ENCODE measurements at places on chromosomes 2 and 18.
A peak's percentile ranks its signal among the peaks of the same experiment; 100 is the strongest.

- H3K27ac ChIP-seq = peak overlapping the region; percentile 98
- no peaks in the 10 kb centered on the region for H3K27me3 ChIP-seq
- peaks cover 63% of the 10 kb centered on the region for H3K36me3 ChIP-seq
Measured at GRCh38 chr18:76428396-76429261, 66.4 kb downstream of the ZNF516 start.

GRCh38 chr2:82665691-82666090, 1793.4 kb downstream of the SUCLG1 start:
- no peak overlapping the region for H3K4me3 ChIP-seq
- no peaks in the 10 kb centered on the region for H3K4me1 ChIP-seq
- DNase-seq = no peak
- H3K27me3 ChIP-seq = no peaks in the 10 kb centered on the region
- no peaks in the 10 kb centered on the region for H3K36me3 ChIP-seq

- no peak for DNase-seq
- H3K27me3 ChIP-seq = no peaks in the 10 kb centered on the region
- peaks cover 8% of the 10 kb centered on the region for H3K4me1 ChIP-seq
- H3K4me3 ChIP-seq = no peak overlapping the region
- H3K27ac ChIP-seq = no peak overlapping the region
Measured at GRCh38 chr2:179437430-179437829, 172.8 kb upstream of the SESTD1 start.

GRCh38 chr2:2238726-2239269, 92.3 kb downstream of the MYT1L start:
- no peak for DNase-seq
- H3K4me1 ChIP-seq = no peaks in the 10 kb centered on the region
- no peak overlapping the region for H3K27ac ChIP-seq
- H3K27me3 ChIP-seq = peaks cover 25% of the 10 kb centered on the region
- H3K36me3 ChIP-seq = no peaks in the 10 kb centered on the region
- H3K4me3 ChIP-seq = no peak overlapping the region

DNA sequence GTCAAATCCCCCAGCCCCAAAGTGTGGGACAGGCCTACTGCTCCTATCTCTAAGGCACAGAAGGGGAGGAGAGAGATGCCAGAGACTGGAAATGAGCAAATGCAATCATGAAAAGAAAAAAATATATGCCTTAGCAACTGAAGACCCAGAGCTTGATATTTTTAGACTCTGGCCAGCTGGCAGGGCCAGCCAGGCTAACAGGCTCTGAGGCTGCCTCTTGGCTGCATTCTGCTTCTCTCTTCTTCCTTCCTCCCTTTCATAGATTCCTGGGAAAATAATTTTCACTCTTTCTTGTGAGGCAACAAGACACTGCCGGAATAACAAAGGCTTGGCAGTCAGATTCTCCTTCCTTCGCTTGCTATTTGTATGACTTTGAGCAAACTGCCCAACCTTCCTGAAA, 209.1 kb downstream of the RAD51AP2 start:
- H3K4me3 ChIP-seq = no peak overlapping the region
- no peaks in the 10 kb centered on the region for H3K36me3 ChIP-seq
- no peak overlapping the region for H3K27ac ChIP-seq
- H3K27me3 ChIP-seq = no peaks in the 10 kb centered on the region
- peaks cover 12% of the 10 kb centered on the region for H3K4me1 ChIP-seq

- H3K36me3 ChIP-seq = no peaks in the 10 kb centered on the region
- H3K27ac ChIP-seq = peak overlapping the region; percentile 29
- DNase-seq = no peak
- no peak overlapping the region for H3K4me3 ChIP-seq
- H3K4me1 ChIP-seq = peaks cover 13% of the 10 kb centered on the region
- H3K27me3 ChIP-seq = no peaks in the 10 kb centered on the region
Measured at GRCh38 chr2:195408196-195408595, 248.8 kb upstream of the SLC39A10 start.

GRCh38 chr2:48347712-48348111, 182.2 kb upstream of the STON1 start:
- H3K4me1 ChIP-seq = no peaks in the 10 kb centered on the region
- H3K4me3 ChIP-seq = no peak overlapping the region
- H3K27me3 ChIP-seq = peaks cover 2% of the 10 kb centered on the region
- H3K36me3 ChIP-seq = peaks cover 70% of the 10 kb centered on the region
- DNase-seq = no peak

- no peaks in the 10 kb centered on the region for H3K4me1 ChIP-seq
- no peaks in the 10 kb centered on the region for H3K27me3 ChIP-seq
- no peaks in the 10 kb centered on the region for H3K36me3 ChIP-seq
- H3K27ac ChIP-seq = no peak overlapping the region
Measured at GRCh38 chr18:31303771-31304170, 14.2 kb upstream of the DSG1 start.

DNA sequence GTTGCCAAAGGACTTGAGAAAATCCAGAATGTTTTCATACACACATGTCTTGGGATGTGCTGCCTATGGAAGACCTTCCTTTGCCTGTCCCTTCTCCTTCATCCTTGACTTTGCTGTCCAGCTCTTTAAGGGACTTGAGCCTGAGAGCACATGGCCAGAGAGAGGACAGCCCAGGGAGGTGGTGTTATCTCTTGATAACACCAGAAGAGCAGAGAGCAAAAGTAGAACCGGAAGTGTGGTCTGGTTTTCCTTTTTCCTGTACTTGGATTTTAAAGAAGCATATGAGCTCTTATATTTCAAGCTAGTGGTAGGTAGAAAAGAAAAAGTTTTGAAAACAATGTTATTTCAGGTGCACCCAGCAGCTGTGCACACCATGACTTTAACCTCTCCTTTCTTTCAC, 94.1 kb upstream of the ZNF532 start:
- peaks cover 54% of the 10 kb centered on the region for H3K27me3 ChIP-seq
- no peaks in the 10 kb centered on the region for H3K36me3 ChIP-seq
- peaks cover 23% of the 10 kb centered on the region for H3K4me1 ChIP-seq
- no peak for DNase-seq
- H3K4me3 ChIP-seq = no peak overlapping the region
- no peak overlapping the region for H3K27ac ChIP-seq

- peak overlapping the region; percentile 54 for H3K27ac ChIP-seq
- no peak for DNase-seq
- H3K36me3 ChIP-seq = no peaks in the 10 kb centered on the region
- peak overlapping the region; percentile 72 for H3K4me3 ChIP-seq
Measured at GRCh38 chr18:76588601-76589226, 93.7 kb upstream of the ZNF516 start.

- DNase-seq = no peak
- H3K27me3 ChIP-seq = peaks cover 3% of the 10 kb centered on the region
- no peaks in the 10 kb centered on the region for H3K36me3 ChIP-seq
- no peak overlapping the region for H3K27ac ChIP-seq
Measured at GRCh38 chr18:34624551-34624950, 85.5 kb upstream of the DTNA start.

DNA sequence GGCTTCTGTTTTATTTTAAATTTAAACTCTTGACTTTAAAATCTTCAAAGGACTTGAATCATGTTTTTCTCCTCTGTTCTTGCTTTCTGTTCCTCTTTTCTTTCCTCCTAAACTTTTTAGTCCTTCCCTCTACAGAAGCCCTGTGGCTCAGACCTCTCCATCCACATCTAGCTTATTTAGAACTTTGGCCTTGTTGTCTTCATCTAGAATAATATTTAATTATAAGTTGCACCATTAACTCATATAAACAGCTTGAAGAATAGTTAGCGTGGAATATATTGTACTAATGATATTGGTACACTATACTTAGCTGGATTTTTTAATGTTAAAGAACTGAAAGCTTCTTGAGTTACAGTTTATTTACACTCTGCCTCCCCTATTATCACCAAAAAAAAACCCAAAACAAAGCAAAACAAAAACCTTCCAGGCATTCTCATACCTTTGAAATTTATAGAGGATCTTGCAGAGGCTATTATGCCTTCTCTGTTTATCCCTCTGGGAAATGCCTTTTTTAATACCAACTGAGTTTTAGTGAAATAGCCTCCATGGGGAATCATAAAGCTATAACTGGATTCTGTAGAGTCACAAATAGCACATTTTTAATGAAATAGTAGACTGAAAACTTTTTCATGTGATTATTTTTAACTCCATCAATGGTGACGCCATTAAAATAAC, 9.2 kb upstream of the CCDC141 start:
- H3K4me1 ChIP-seq = peaks cover 22% of the 10 kb centered on the region
- H3K4me3 ChIP-seq = no peak overlapping the region
- H3K36me3 ChIP-seq = no peaks in the 10 kb centered on the region
- DNase-seq = no peak

DNA sequence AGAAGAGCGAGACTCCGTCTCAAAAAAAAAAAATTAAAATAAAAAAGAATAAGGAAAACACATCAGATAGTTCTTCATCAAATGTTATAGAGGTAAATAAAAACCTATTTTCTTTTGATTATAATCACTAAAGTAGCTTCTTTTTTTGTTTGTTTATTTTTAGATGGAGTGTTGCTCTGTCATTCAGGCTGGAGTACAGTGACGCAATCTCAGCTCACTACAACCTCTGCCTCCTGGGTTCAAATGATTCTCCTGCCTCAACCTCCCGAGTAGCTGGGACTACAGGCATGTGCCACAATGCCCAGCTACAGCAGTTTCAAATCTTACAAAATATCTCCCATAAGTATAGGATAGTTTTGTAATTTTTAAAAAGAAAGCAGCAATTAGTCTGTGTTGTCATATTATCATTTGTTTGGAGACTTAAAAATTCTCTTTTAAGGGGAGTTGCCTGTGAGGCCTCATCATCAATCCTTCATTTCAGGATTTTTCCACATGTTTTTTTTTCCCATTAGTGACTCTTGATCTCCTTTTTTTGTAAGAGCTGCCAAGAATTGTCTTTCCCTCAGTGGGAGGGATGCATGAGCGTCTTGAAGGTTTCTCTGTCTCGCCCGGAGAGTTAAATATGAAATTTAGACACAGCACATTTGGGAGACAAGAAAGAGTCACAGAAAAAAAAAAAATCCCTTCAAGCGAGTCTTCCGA, 275.9 kb downstream of the CDCA7 start:
- H3K27ac ChIP-seq = peak overlapping the region; percentile 98
- peaks cover 51% of the 10 kb centered on the region for H3K4me1 ChIP-seq
- H3K36me3 ChIP-seq = peaks cover 23% of the 10 kb centered on the region
- DNase-seq = no peak

GRCh38 chr2:58089081-58089480, 42.5 kb downstream of the VRK2 start:
- peaks cover 37% of the 10 kb centered on the region for H3K36me3 ChIP-seq
- no peak overlapping the region for H3K4me3 ChIP-seq
- no peaks in the 10 kb centered on the region for H3K4me1 ChIP-seq
- H3K27me3 ChIP-seq = no peaks in the 10 kb centered on the region
- no peak overlapping the region for H3K27ac ChIP-seq

DNA sequence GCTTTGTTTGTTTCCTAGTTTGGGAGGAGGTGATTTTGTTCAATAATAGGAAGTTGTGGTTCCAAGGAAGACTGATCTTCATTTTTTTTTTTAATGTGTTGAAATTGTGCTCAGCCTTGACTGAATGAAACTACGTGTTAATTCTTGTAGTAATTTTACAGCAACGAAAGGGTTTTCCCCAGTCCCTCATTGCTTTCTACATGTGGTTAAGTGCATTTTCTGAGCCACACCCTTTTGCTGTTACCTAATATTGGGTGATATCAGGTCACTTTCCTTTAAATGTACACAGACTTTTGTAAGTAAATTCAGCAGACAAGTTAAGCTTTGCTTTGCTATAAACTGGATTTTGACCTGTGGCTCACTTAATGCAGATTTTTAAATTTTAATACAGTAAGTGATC, 73.6 kb downstream of the OTX1 start:
- H3K4me1 ChIP-seq = no peaks in the 10 kb centered on the region
- H3K36me3 ChIP-seq = no peaks in the 10 kb centered on the region
- no peak overlapping the region for H3K4me3 ChIP-seq
- peaks cover 7% of the 10 kb centered on the region for H3K27me3 ChIP-seq
- no peak for DNase-seq
- H3K27ac ChIP-seq = no peak overlapping the region

DNA sequence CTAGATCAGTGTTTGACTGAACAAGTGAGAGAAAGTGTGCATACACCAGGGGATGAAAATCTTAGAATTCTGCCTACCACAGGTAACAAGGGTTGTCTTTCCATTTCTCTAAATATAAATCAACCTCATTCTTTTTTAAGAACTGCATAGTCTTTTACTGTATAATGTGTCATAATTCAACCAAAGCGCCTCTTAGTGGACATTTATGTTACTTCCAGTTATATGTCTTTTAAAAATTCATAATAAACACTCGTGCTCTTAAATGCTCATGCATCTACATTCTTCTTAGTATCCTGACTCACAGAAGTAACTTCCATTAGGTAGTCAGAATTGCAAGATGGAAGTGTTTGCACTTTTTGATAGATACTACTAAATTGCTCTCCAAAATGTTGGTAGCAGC, 76.2 kb downstream of the CHRNA1 start:
- peaks cover 28% of the 10 kb centered on the region for H3K27me3 ChIP-seq
- no peak overlapping the region for H3K27ac ChIP-seq
- no peak for DNase-seq

DNA sequence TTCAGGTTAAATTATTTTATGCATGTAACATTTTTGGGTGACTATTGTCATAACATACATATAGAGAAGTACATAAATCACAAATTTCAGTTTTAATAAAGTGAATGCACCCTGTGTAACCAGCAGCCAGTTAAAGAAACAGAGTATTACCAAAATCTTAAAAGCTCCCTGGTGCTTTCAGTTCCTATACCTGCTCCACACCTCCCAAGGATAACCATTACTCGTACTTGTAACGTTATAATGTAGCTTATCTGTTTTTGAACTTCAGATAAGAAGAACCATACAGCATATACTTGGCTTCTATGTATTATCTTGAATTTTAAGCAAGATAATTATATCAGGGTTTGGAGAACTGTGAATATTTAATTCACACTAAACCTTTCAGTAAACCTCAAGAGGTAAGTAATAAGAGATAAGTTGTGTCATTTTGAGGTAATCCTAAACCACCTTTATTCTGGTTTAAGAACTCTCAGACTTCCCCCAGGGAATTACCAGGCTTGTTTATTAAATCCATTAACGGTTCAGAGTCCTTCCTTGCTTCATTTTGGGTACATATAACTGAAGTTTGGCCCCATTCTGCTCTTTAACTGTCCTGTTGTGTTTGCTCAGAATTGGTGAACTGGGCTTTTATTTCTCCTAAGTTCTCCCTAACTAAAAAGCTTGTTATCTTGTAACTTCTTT, 58.6 kb downstream of the LCLAT1 start:
- no peak overlapping the region for H3K27ac ChIP-seq
- peaks cover 43% of the 10 kb centered on the region for H3K36me3 ChIP-seq
- no peaks in the 10 kb centered on the region for H3K27me3 ChIP-seq
- no peak overlapping the region for H3K4me3 ChIP-seq

Data from nephron progenitor cell (in vitro differentiated cells).